Body of pancreas (tissue), 4 donors: ENCODE measurements at places on chromosomes 3 and 15. TPM values are rescaled to one million over a fixed set of nuclear protein-coding genes. Genes with fewer than 3 reads are reported as not detected.
A peak's percentile ranks its signal among the peaks of the same experiment; 100 is the strongest.

Gene CTXN2
- 0.52 TPM for total RNA-seq

Gene ANKDD1A
- total RNA-seq: 18.8 TPM

Gene CORO2B
- 1.0 TPM for total RNA-seq

Gene CLRN1
- not detected for total RNA-seq

Gene JAGN1
- 5.6 TPM for total RNA-seq

Gene BFSP2
- total RNA-seq: not detected

DNA sequence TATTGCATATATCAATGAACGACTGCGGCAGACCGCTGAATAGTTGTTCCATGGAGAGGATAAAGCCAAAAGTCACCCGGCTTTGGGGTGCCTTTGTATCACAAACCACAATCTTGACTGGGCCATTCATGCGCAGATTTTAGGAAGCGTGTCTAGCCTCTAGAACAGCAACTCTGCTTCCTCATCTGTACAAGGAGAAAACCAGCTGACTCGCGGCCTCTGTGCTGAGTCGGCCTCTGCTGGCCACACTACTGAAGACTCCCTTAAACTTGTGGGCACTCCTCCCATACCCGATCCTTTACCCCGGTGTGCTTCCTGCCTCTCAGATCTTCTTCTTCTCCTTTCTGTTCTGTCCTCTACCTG lies 872 bp downstream of the DLEC1 start:
- no peak overlapping the region for H3K27ac ChIP-seq
- H3K27me3 ChIP-seq: peaks cover 7% of the 10 kb centered on the region
- H3K36me3 ChIP-seq: no peaks in the 10 kb centered on the region
- H3K4me1 ChIP-seq: peaks cover 9% of the 10 kb centered on the region

- DNase-seq: no peak
- no peak overlapping the region for H3K27ac ChIP-seq
- no peaks in the 10 kb centered on the region for H3K27me3 ChIP-seq
- H3K4me3 ChIP-seq: no peak overlapping the region
- H3K36me3 ChIP-seq: no peaks in the 10 kb centered on the region
Measured at GRCh38 chr15:74497584-74497983, 36.6 kb upstream of the UBL7 start.

DNA sequence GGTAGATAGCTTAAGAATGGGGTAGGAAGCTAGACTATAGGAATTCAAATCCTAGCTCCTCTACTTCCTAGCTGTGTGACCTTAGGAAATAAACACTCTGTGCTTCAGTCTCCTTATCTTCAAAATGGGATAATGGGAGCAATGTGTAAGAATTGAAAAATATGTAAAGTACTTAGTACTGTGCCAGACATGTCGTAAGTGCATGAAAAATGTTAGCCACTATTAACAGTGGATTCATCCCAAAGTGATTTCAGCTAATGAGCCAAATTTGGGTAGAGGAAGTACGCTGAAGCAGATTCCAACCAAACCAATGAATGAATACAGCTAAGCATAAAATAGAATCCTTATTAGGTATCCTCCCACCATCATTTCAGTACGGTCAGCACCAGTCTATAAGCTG lies 192.1 kb downstream of the RORA start:
- H3K27ac ChIP-seq: no peak overlapping the region
- peaks cover 7% of the 10 kb centered on the region for H3K4me1 ChIP-seq
- H3K4me3 ChIP-seq: no peak overlapping the region

DNA sequence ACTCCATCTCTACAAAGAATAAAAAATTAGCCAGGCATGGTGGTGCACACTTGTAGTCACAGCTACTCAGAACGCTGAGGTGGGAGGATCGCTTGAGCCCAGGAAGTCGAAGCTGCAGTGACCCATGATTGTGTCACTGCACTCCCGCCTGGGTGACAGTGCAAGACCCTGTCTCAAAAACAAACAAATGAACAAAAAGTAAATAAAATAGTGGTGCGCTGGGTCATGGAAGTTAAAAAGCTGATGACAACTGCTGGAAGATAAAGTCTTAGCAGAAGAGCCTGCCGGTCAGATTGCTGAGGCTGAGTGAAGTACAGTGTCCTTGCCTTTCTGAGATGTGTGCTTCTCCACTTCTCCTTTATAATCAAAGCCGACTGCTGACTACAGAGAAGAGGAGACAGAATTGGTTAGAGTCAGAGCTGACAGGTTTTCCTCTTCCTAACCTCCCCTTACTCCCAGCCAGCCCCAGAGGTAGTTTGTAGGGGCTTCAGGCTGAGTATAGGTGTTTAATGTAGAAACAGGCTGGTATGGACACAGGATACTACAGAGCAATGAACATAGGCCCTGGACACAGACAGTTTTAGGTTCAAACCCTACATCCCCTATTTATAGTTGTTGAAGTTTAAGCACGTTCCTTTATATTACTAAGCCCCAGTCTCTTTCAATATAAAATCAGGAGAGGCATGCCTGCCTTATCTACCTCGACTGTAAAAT lies 17.9 kb downstream of the HCLS1 start:
- no peaks in the 10 kb centered on the region for H3K36me3 ChIP-seq
- H3K4me1 ChIP-seq: no peaks in the 10 kb centered on the region
- H3K4me3 ChIP-seq: no peak overlapping the region

DNA sequence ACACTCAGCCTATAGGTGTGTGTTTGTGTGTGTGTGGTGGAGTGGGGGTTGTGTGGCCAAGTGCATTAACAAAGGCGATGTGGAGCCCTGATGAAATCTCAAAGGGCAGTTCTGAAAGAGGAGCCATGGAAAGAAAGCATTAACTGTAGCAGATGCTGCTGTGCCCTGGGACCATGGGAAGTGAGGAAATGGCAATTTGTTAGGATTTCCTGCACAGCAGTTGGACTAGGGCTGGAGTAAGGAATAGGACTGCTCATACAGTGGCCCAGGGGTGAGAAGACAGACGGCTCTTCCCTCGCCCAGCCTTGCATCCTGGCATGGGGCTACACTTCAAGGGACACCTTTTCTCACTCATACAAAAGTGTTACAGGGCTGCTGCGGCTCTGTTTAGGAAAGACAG lies 12.3 kb upstream of the ZBTB38 start:
- H3K27me3 ChIP-seq: no peaks in the 10 kb centered on the region
- H3K36me3 ChIP-seq: no peaks in the 10 kb centered on the region
- peaks cover 6% of the 10 kb centered on the region for H3K4me1 ChIP-seq
- no peak overlapping the region for H3K4me3 ChIP-seq
- no peak overlapping the region for H3K27ac ChIP-seq
- DNase-seq: no peak

- H3K27ac ChIP-seq: no peak overlapping the region
- no peaks in the 10 kb centered on the region for H3K4me1 ChIP-seq
- DNase-seq: no peak
- H3K36me3 ChIP-seq: no peaks in the 10 kb centered on the region
- H3K27me3 ChIP-seq: no peaks in the 10 kb centered on the region
Measured at GRCh38 chr3:56862352-56863062, 60.8 kb upstream of the ARHGEF3 start.

- H3K36me3 ChIP-seq: no peaks in the 10 kb centered on the region
- no peaks in the 10 kb centered on the region for H3K27me3 ChIP-seq
- H3K4me1 ChIP-seq: peaks cover 79% of the 10 kb centered on the region
- H3K4me3 ChIP-seq: no peak overlapping the region
- H3K27ac ChIP-seq: peak overlapping the region; percentile 94
- no peak for DNase-seq
Measured at GRCh38 chr3:65950340-65951326, 88.1 kb downstream of the MAGI1 start.
